ENCODE measurements at places on chromosomes 7 and 10.
A peak's percentile ranks its signal among the peaks of the same experiment; 100 is the strongest.

GRCh38 chr7:95395755-95396135 lies 430 bp downstream of the PON3 start:
- no peak for DNase-seq

- DNase-seq = no peak
These were observed 12.9 kb downstream of the TECTB start for GRCh38 chr10:112295853-112296830.

DNA sequence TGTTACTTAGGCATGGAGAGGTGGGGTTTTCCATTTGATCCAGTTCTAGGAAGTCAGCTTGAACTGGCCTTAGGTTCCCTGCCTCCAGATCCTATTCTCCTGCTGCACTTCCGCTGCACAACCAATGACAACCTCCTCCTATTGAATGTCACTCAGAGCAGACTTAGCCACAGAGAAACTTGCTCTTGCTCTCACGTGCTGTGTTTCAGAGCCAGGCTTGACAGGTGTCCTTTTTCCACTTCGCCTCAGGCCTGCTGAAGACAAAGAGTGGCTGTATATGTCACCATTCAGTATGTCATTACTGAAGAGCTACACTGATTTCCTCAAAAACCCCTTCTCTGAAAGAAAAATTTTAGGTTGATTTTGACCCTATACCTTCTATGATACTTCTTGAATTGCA lies 115.4 kb upstream of the ETV1 start:
- no peak for DNase-seq

DNA sequence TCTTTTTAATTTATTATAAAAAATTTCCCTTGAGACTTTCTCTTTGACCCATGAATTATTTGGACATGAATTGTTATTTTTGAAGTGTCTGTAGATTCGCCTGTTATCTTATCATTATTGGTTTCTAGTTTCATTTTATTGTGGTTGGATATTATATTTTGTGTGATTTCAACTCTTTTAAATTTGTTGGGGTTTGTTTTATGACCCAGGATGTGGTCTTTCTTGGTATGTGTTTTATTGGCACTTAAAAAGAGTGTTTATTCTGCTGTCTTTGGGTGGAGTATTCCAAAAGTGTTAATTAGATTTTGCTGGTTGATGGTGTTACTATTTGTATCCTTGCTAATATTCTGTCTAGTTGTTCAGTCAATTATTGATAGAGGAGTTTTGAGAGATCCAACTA lies 50.5 kb upstream of the GPR141 start:
- no peak for DNase-seq

DNA sequence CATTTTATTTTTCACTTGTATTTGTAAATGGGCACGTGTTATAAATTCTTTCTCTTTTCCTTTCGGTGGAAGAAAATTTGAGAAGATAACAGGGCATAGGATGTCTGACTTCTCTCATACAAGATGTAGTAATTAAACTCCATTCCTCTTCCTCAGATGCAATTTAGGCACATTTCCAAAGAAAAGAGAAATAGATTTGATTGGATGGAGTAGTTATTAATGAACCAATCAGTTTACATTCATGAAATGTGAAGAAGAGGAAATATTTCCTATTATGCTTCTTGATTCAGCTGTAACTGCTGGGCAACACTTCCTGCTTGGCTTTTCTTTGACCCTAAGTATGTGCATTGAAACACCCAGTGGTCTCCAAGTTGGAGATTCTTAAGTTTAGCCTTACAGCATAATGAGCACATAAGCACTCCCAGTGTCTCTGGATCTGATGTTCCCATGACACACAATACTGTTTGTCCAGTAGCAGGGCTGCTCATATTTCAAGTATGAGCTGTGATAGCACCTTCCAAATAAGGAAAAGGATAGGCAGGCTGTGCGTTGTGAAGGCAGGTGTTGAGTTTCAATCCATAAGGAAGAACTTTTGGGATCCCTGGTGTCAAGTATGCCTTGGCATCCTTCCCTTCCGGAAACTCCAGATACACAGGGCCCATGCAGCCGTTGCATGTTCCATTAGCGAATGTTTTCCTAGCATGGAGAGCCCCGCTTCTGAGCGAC lies 33.4 kb upstream of the COBL start:
- DNase-seq = no peak

GRCh38 chr7:124101173-124101768 lies 68.4 kb upstream of the TMEM229A start:
- no peak for DNase-seq

DNA sequence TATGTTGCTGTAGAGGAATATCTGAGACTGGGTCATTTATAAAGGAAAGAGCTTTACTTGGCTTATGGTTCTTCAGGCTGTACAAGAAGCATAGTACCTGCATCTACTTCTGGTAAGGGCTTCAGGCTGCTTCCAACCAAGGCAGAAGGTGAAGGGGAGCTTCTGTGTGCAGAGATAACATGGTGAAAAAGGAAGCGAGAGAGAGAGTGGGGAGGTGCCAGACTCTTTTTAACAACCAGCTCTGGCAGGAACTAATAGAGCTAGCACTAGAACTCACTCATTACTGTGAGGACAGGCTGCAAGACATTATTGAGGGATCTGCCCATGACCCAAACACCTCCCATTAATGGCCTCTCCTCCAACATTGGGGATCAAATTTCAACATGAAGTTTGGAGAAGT lies 94.5 kb downstream of the KIF20B start:
- no peak for DNase-seq

DNA sequence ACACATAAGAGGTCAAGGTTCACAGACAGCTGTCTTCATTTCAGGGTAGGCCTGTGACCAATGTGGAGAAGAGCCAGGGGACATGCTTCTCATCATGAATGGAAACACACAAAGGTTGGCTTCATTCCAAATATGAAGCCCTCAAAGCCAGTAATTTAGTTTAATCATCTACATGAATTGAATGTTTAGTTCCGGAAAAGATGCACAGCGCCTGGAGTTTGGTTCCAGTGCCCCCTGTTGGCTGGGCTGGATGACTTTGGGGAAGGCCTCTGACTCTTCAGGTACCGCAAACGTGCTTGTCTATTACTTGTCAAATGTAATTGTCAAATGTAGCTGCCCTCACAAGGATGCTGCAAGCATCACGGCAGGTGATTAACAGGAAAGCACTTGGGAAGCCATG lies 130.7 kb downstream of the ADRA2A start:
- DNase-seq = peak; percentile 16

GRCh38 chr10:23351926-23352519 lies 7.4 kb upstream of the C10orf67 start:
- no peak for DNase-seq

GRCh38 chr10:34653530-34653929 lies 161.6 kb downstream of the PARD3 start:
- no peak for DNase-seq

GRCh38 chr7:25805027-25805687 lies 346.8 kb upstream of the NFE2L3 start:
- no peak for DNase-seq

- no peak for DNase-seq
These were observed 244.2 kb upstream of the YAE1 start for GRCh38 chr7:39321909-39322498.
